ENCODE measurements at places on chromosomes 5 and 9.

GRCh38 chr5:27818888-27819287 lies 780.5 kb upstream of the CDH9 start:
- DNase-seq: no peak

- no peak for DNase-seq
Measured at GRCh38 chr9:100104314-100104713, 5.3 kb downstream of the INVS start.

GRCh38 chr9:37967014-37967760 lies 63.3 kb upstream of the SLC25A51 start:
- no peak for DNase-seq

DNA sequence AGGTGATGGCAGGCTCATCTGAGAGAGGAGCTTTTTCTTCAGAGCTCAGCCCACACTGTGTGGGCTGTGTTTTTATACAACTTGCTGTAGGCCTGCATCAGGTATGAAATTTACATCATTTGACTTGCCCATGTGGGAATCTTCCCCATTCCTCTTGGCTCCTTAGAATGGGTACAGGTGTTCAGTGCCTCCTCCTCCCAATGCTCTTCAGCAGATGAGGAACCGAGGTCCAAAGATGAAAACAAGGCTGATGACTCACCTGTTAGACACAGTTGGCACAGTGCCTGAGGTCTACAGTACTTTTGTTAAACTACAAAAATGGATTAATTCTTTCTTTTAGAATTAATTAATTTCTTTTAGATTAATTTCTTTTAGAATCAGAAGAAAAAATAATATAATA lies 20.8 kb downstream of the PAPPA start:
- DNase-seq: no peak

DNA sequence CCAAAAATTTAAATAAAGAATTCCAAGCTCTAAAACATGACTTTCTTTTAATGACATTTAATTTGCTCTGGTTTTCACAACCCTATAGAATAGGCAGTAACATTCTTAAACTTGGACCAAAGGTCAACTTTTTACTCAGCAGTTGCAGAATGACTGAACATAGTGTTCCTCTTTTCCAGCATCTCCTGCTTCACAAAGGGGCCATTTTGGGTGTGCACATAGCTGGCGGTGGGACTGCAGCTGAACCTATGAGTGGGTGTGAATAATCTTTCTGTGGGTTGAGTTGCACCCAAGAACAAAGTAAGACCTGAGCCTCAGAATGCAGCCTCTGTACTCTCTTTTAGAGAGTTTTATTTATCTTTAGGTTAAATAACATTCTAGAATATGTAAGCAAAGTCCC lies 96.9 kb upstream of the HAPLN1 start:
- no peak for DNase-seq

DNA sequence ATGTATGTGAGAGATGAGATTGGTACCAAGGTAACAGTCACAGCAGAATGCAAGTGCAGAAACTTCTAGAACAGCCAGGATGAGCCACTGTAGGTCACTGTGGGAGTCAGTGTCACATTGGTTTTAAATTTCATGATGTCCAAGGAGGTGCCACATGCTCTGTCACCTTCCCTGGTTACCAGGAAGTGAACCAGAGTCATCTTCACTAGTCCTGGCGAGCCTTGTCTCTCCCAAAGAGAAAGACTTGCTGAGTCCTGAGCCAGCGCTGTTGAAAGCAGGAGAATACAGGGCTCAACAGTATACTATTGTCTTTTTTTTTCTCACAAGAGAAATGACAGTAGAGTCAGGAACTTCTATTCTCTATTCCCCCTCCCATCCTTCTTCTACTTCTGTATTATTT lies 615.5 kb downstream of the RAB3C start:
- no peak for DNase-seq

- no peak for DNase-seq
Measured at GRCh38 chr9:118121361-118121760, 417.2 kb downstream of the TLR4 start.

GRCh38 chr9:104682642-104683041 lies 11.7 kb upstream of the OR13D1 start:
- no peak for DNase-seq

- no peak for DNase-seq
Measured at GRCh38 chr5:59128646-59129290, 545.9 kb downstream of the RAB3C start.

DNA sequence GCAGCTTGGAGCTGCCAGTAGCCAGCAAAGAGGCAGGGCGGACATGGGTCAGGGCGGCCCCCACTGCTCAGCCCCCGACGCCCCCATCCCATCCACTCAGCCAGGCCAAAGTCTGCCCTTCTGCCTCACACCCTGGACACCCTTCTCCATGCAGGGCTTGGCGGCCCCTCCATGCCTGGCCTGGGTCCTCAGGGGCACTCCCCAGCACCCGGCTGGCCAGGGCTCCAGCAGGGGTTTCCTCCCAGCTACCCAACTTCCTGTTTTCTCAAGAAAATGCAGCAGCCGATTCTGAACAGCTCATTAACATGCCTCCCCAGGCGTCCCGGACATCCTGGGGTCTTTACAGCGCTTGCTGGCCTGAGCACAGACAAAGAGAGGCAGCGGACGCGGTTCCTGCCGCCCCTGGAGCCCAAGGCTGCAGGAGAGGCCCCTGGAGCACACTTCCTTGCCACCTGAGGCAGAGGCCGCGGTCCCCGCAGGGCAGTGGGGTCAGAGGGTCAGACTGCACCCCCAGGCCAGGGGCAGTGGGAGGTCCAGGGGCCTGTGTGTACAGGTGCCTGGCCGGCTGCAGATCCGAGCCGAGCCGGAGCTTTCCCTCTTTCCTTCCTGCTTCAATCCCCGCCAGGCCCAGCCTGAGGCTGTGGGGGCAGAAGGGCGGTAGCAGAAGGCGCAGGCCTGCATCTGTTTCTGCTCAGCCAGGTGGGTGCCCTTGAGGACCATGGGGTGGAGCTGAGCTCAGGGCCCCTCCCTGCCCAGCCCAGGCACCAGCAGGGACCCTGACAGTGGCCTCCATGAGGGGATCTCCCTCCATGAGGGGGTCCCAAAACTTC lies 18.7 kb upstream of the NRARP start:
- peak; percentile 20 for DNase-seq

DNA sequence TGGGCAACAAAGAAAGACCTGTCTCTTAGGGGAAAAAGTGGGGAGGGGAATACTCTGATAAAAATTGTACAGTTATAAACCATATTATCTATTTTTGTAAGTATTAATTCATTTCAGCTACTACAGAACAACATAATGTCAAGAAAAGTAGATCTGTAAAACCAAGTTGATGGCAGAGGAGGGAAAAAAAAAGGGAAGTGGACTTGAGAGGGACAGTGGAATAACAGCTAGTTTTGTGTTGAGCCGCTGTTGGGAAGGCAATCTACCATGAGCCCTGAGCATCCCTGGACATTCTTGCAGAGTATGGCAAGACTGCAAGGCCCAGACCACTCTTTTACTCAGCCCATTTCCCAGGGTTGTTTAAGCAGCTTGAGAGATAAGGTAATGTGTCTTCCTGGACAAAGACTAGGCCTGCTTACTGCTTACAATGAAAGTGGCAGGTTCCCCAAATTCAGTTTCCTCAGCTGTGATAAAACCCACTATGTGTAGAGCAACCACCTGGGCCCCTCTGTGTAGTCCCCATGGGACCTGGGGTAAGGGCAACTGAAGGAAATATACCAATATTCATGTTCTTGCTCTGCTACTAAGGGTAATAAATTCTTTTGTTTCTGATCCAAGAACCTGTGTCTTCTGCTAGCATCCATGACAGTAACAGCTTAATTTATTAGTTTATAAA lies 25.0 kb downstream of the CEP120 start:
- no peak for DNase-seq

DNA sequence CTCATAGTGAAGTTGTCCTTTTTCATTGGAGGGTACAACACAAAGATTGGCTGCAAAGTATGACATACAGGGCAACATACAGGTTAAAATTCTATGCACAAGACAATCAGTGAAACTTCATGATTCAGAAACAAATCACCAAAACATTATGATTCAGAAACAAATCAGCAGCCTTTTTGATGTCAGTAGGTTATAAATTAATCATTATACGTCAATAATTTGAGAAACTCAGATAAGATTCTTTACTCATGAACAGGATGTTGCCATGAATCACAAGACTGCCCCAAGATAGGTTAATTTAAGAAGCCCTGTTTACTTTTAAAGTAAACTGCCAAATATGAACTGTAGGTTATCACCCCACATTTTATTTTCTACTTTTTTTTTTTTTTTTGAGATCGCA lies 62.2 kb upstream of the IL33 start:
- DNase-seq: no peak

- no peak for DNase-seq
Measured at GRCh38 chr5:169039592-169039991, 261.3 kb downstream of the SLIT3 start.

GRCh38 chr5:10441992-10442435 lies 335 bp downstream of the ROPN1L start:
- no peak for DNase-seq

DNA sequence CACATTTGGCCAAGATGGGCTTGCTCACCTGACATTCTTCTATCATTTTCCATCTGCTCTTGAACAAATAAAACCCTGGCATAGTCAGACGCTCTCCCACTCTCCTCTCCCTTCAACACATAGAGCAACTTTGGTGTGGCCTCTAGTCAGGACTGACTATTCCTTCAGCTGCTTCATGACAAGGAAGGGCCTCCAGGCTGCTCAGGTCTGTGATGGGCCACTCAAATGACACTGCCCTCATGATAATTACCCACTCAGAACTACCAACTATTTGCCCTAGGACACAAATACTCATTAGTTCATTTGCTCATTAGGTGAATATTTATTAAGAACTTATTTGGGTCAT lies 376.3 kb downstream of the SEMA5A start:
- no peak for DNase-seq

DNA sequence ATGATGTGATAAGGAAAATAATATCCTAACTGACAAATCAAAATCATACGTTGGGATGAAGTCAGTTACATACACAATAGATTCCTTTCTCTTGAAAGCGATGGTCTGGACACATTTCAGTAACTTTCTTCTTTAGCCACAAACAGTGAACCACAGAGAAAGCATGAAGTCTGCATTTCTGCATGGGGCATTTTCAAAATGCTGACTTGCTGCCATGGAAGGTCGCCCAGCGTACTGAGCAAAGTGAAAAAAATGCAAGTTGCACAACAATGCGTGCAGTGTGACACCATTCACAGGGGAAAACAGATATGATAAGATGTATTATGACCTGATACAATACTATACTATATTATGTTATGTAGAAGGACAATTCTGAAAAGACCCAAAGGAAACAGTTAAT lies 146.3 kb downstream of the SNX18 start:
- DNase-seq: no peak

DNA sequence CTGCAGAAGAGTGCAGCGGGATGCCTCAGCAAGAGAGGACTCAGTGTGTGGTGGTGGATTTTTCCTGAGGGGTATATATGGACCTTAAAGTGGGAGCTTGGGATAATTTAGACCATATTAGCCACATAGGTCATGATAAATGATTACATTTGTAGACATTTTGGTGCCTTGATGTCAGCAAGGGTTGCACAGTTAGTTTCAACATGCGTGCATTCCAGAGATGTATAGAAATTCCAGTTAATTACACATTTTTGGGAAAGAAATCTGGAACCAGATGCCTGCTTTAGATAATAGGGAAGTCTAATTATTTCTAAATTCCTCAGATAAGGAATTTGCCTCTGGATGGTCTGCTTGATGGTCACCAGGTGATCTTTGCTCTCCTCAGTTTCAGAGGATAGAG lies 440.6 kb upstream of the PAPPA start:
- DNase-seq: no peak

GRCh38 chr5:34818717-34819116 lies 20.2 kb upstream of the TTC23L start:
- no peak for DNase-seq

DNA sequence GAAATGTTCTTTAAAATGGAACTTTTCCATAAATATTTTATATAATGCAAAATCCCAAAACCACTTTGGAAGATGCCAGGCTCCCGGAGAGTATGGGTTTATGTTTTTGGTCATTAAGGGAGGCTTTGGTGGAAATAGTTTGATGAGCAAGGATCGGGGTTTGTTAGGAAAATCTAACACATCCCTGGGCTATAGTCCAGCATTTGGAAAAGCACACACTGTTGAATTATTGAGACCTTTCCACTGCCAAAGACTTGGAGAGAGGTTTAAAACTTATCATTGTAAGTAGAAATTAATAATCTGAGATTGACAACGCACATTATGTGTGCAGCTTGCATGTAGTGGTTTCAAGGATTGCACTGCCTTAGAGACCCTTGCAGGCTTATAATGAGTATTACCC lies 156.3 kb downstream of the PARP8 start:
- no peak for DNase-seq

DNA sequence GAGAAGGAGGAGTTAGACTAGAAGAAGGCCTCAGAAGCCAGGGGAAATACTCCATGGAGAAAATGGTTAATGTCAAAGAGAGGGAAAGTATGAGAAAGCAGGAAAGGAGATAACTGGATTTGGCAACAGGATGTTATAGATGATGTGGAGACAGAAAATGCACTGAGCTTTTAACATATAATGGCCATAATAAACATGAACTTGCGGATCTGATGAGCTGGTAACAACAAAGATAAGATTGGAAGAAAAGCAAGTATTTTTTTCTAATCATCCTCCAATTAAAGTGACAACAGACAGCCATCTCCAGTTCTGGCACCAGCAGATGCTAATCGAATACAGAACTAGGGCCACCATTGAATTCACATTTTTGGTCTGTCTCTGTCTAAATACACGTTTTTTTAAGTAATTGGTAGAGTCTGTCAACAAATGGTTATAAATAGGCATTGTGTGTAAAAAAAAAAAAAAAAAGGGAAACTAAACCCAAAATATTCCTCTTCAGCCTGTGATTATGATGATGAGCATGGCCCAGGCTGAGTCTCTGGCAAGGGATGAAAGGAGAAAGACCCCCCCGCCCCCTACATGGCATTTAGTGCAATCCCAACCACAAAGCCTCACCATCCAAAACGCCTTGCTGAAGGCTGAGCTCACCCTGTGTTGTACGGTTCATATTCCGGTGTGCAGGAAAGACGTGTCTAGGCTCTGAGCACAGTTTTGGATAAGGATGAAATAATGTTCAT lies 149.5 kb upstream of the LHFPL2 start:
- DNase-seq: no peak

GRCh38 chr5:56517011-56517416 lies 283.9 kb upstream of the ANKRD55 start:
- DNase-seq: no peak

- DNase-seq: no peak
Measured at GRCh38 chr5:89260254-89260653, 377.3 kb upstream of the MEF2C start.

DNA sequence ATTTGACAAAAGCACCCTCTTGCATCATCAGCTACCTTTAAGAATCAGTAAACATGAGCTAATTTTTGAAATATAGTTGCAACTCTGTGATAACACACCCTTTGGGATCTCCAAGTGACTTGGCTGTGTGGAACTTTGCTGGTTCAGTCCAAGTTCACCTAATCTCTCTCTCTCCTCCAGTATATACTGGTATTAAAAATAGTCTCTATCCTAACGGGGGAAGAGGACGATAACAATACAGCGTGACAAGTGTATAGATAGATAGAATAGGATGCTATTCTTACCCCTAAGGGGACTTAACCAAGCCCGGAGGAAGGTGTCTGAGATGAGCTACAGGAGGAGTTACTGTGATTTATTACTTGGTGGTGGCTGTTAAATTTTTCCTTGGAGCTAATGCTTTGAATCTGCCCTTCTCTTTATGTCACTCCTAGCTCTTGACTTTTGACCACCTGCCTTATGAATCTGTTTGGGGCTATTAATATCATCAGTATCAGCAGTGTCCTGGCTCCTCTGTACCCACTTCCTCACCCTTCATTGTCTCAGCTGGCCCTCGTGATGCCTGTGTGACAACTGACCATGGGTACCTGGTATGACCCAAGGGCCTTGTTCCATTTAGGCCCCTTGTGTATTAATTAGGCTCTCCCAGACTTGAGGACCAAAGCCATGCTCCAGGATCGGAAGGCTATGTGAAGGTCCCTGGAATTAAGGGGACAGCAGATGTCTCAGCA lies 223.9 kb downstream of the SREK1 start:
- no peak for DNase-seq

All from omental fat pad (tissue), 4 donors.